Motor neuron (in vitro differentiated cells): ENCODE measurements at places on chromosomes 6 and 20.

DNA sequence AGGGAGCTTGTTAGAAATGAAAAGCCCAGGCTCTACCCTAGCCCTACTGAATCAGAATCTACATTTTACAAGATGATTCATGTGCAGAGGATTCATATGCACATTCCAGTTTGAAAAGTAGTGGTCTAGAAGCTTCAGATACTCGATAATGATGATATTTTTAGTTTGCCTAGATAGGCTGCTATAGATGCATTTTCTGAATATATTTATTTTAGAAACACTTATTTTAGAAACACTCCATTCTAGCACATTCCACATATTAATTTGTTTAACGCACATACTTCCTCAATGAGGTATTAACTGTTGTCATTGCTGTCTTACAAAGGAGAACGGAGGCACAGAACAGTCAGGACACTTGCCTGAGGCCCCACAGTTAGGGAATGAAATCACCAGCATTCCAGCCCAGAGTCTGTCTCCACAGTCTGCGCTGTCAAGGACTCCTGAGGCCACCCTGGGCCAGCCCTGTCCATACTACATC, 64.4 kb downstream of the SNAP25 start:
- ATAC-seq = no peak

DNA sequence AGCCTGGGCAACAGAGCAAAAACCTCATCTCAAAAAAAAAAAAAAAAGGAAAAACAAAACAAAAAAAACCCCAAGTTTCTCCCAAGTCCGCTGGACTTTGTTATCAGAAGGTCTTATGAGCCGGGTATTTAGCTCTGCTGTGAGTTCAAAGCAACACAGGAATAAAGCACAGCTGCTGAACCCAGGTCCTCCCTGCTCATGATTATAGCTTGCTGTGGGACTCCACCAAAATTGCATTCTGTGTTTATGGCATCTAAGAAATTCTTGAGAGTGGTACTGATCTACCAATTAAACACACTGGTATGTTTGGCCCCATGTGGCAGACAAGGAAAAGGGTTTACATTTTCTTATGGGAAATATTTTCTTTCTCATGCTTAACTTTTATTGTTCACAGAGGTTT, 93.6 kb upstream of the NEDD9 start:
- no peak for ATAC-seq

GRCh38 chr20:54167909-54168872, 5.6 kb downstream of the CYP24A1 start:
- ATAC-seq = no peak

GRCh38 chr6:137666202-137666774, 172.1 kb upstream of the OLIG3 start:
- no peak for ATAC-seq

- ATAC-seq = peak; percentile 41
Measured at GRCh38 chr6:2639896-2640295, 110.8 kb downstream of the MYLK4 start.

GRCh38 chr20:16846006-16846405, 97.8 kb downstream of the OTOR start:
- ATAC-seq = no peak

GRCh38 chr20:44900231-44900854, 9.5 kb upstream of the PABPC1L start:
- ATAC-seq = no peak

DNA sequence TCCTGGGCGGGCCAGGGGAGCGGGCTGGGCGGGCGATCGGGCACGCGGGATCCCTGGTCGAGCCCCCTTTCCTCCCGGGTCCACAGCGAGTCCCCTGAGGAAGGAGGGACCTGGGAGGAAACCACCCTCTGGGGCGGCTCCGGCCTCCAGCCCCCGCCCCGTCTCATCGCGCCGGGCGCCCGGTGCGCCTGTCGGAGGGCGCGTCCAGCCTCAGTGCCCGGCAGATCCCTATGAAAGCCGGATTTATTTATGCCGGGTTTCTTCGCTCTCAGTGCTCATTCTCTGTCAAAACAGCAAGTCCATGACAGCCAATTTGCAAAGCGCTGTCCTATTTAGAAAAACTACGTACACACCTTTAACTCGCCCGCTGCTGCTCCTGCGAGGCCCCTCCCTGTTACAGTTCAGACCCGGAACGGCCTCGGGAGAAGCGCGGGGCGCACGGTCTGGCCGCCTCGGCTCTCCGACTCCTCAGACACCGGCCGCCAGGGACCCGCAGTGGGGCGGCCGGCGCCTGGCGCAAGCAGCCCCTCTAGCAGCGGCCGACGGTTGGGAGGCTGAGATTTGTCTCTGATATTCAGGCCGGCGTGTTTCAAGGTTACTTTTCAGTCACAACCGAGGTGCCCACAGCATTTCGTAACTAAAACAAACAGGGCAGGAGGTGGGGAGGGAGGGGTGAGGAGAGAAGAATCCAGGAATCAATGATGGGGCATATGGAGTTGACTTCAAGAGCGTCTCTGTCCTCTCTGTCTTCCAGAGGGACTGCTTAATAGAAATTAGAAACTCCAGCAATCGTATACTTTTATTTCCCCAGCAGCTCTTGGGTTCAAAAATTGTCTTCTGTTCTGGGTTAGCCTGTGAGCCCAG, 782 bp upstream of the FOXA2 start:
- no peak for ATAC-seq

DNA sequence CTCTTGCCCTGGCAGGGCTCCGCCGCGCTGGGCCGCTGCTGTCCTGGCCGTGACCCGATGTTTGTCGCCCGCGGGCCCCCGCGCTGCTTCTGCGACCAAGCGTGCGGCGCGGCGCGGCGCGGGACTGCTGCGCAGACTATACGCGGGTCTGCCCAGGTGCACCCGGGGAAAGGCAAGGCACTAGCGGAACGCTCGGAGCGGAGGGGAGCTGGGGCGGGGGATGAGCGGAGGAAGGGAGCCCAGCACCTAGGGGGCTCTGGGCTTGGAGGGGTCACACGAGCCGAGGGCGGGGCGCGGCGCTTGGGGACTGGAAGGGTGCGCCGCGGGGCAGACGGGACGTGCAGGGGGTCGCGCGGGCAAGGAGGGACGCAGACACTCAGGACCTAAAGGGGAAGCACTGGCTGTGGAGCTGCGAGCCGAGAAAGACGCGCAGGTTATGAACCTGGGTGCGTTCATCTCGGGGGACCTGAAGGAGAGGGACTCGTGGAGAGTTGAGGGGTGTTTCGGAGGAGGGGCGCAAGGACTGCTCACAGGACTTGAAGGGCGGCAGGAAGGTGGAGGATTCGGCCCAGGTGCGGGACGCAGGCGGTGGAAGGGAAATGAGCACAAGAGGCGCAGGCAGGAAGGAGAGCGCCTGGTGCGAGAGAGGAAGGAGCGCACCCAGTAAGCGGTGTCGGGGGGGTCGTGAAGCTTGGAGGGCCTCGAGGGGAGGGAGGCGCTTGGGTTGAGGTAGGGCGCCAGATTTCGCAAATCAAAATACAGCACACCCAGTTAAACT, 40.8 kb upstream of the ZNFX1 start:
- ATAC-seq = peak; percentile 57

GRCh38 chr20:21100578-21101452, 5.3 kb downstream of the LINC00237 start:
- ATAC-seq = peak; percentile 71

GRCh38 chr20:34644345-34644744, 32.5 kb downstream of the PIGU start:
- no peak for ATAC-seq
